Right ventricle myocardium superior (tissue), 1 donor: ENCODE measurements at places on chromosomes 4 and X. TPM values are rescaled to one million over a fixed set of nuclear protein-coding genes. Genes with fewer than 3 reads are reported as not detected.

- DNase-seq = no peak
Measured at GRCh38 chr4:88985088-88985773, 71.8 kb downstream of the FAM13A start.

RNF212 gene
- 0.30 TPM for total RNA-seq

DNA sequence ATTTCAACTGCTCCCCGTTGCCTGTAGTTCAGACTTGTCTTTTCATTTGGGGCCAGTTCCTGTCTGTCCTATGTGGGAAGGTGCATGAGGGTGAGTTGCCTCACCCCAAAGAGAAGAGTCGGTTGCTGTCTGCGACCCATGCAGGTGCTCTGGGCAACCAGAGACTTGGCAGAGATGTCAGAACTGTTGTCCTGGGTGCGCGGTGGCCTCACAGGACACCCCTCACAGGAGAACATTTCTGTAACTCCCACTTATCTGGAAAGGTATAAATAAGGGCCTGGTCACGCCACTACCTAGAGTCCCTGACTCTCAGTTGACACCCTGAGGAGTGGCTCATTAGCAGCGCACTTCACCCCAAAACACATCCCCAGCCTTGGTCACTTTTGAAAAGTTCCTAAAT, 9.7 kb upstream of the NAT8L start:
- no peak for DNase-seq

MAGEA4 gene
- not detected for total RNA-seq

PDCL2 gene
- total RNA-seq = not detected

DNA sequence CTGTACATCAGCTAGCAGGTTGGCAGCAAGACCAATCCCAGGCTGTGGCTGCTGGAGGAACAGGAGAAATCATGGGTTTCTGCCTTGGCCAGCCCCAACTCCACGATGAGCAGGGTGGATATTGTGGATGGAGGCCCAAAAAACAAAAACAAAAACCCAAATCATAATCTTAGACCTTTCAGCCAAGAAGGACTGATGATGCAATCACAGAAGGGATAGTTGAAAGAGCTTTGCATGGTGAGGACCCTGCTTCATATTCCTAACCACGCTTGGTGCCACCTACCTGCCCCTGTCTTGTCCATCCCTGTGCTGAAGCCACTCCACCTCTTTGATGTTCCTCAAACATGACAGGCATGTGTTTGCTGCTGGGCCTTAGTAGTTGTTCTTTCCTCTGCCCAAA, 68.8 kb upstream of the CT45A1 start:
- no peak for DNase-seq

- DNase-seq = no peak
Measured at GRCh38 chrX:154038656-154039055, 19.0 kb upstream of the IRAK1 start.

DNA sequence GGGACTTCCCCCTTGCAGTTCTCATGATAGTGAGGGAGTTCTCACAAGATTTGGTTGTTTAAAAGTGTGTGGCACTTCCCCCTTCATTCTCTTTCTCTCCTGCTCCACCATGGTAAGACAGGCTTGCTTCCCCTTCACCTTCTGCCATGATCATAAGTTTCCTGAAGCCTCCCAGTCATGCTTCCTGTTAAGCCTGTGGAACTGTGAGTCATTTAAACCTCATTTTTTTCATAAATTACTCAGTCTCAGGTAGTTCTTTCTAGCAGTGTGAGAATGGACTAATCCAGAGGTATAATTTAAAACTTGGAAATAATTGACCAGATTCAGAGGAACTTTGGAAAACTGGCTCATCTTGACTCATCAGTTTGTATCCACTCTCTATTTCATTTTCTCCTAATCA, 129.0 kb downstream of the TMEM47 start:
- no peak for DNase-seq

DNA sequence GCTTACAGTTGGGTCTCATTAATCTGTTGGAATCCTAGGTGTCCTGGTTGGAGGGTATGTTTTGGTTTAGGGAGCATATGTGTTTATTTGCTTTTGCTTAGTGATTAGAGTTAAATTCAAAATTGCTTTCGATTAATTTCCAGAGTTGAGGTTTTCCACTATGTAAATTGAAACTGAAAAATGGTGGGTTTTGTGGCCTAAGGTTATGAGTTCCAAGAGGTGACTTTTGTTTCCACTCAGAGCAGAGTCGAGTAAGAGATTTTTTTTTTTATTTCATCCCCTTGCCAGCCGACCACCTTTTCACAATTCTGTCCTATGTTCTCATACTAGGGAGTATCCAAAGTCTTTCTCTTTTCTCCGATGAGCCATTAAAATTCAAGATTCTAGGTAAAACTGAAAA, 66.9 kb downstream of the GRIA2 start:
- DNase-seq = no peak
